ENCODE measurements at places on chromosomes 6 and 20.

DNA sequence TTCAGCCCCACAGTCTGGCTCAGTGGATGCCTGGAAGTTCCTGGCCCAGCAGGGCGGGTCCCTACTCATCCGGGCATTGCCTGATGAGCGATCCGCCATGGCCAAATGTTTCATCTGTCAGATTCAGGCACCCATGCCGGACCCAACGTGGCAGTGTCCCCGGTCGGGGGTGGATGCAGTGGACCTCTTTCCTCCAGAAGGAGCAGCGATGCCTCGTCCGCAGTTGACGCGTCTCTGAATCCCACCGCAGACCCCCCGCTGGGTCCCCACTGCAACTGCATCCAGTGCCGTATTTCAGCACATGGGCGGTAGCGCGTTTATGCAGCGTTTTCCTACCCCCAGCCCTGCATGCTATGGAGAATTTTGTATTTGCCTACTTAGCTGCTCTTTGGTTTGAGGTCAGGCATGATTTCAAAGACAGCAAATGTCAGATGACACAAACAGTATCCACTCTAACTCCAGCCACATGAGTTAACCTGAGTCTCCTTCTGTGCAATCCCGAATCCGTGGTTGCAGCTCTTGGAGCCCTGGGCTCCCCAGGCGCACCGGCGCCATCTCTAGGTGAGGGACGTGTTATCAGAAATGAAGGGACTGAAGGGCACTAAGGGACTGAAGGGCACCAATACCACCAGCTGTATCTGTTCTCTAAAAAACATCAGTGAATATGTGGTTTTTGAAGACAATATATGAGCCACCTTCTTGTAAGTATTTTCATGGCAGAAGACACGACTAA is 72.6 kb upstream of the THBS2 start:
- no peak for DNase-seq

DNA sequence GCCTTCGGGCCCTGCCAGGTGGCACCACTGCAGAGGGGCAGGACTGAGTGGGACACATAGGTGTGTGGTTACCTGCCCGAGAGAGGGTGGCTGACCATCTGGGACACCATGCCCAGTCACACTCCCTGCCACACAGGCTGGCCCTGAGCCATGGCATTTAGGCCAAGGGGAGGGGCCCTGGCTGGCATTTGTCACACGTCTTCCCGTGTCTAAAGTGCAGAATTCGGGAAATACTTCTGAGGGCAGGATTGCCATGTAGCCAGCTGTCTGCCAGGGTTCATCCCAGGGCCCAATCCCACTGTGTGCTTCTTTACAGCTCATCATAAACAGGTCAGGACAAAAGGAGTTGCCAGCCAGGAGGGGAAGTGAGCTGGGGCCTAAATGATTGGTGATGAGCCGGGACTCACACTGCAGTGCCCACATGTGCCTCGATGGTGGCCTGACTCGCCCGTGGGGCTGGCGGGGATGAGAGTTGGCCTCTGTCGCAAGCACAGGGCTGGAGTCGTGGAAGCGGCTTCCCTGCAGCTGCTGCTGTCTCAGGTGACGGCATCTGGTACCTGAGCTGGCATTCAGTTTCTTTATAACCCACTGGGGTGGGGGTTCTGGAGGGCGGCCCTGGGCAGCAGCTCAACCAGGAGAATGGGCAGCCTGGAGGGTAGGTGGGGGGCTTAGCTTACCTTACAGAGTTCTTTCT is 5.9 kb upstream of the UNC93A start:
- DNase-seq = no peak

DNA sequence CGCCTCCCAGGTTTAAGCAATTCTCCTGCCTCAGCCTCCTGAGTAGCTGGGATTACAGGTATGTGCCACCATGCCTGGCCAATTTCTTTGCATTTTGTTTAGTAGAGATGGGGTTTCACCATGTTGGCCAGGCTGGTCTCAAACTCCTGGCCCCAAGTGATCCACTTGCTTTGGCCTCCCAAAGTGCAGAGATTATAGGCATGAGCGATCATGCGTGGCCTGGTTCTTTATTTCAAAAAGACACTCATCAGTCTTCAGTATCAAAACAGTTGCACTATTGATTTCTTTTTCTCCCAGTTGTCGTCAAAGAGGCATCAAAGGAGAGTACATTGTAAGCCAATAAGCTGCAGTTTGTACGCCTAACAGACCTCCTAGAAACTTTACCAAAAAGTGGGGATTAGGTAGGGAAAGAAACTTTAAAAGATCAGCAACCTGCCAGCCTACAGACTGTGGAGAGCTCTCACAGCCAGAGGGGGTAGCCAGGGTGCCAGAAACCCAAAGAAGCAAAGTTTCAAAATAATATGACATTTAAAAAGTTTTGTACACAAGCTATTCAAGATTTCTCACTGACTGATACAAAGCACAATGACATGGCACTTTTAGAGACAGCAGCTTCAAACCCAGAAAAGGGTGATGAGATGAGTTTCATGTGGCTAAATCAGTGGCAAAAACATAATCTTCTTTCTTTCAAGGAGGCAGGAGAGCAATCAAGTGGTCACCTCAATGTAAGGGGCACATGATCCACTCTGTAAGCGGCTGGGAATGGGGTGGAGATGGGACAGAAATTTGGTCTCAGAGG is 83.0 kb upstream of the RALY start:
- DNase-seq = no peak

DNA sequence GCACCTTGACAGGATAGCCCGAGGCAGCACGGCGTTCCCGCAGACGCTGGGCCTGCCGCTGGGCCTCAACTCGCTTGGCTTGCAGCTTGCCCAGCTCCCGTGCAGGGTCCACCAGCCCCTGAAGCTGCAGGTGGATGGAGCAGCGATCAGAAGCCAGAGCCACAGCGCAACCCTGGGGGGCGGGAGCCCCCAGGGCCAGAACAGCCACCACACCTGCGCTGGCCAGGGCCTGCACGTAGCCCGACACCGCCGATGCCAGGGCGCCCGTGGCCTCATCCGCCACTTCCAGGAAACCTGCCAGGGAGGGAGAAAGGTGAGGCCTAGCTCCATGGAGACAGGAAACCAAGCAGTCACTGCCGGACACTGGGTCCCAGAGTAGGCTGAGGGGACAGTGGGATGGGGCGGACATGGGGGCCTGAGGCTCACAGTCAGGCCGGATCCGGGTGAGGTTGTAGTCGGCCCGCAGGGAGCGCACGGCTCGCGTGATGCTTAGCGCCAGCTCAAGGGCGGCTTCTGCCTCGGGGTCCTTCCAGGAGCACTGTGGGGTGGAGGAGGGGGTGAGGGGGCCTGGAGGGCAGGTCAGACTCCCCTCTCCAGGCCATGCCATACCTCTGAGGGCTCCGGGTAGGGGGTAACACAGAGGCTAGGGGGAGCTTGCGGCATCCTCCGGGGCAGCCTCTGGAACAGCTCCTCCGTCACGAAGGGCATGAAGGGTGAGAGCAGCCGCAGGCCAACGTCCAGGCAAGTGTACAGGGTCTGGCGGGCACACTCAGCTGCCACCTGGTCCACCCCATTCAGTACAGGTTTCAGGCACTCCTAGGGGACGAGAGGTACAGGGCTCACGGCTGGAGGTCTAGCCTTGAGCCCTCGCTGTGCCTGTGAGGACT is 2.1 kb upstream of the VWA7 start:
- DNase-seq = no peak

GRCh38 chr6:163753430-163753829 is 338.9 kb downstream of the QKI start:
- DNase-seq = no peak

- DNase-seq = no peak
These were observed 61.9 kb downstream of the ECT2L start for GRCh38 chr6:138857775-138858174.
